Substantia nigra (tissue), 51 donors: ENCODE measurements at places on chromosomes 2 and 18.

GRCh38 chr2:167181688-167182087, 293.4 kb downstream of the XIRP2 start:
- no peak for DNase-seq

DNA sequence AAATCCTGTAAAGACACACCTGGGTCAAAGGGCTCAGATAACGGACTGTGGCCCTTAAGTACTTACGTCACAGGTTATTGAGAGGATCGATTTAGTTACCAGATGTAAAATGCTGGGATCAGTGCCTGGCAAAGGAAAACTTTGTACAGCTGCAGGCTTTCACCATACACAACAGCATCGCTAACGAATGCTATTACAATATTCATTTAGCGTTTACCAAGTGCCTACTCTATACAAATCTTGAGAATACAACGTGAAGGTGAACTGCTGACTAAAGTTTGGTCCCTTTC, 619 bp upstream of the MSH6 start:
- DNase-seq = no peak

DNA sequence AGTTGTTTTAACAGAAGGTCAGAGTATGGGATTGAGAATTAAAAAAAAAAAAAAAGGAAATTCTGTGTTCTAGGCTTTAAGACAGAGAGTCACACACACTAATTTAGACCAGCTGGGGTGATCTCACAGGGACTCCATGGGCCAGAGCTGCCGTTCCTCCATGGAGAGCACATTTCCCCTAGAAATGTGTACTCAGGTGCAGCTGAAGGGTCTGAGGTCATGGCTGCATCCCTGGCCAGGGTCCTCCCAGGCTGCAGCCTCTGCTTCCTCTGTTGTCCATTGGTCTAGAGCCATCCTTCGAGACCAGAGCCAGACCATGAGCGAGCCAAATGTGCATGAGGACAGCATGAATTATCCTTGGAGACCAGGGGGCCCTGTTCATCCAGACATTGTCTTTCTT, 190.1 kb upstream of the TNP1 start:
- DNase-seq = no peak

- no peak for DNase-seq
Measured at GRCh38 chr2:10208736-10209135, 86.2 kb downstream of the RRM2 start.

- DNase-seq = no peak
Measured at GRCh38 chr2:121858369-121858768, 102.9 kb downstream of the TSN start.

- DNase-seq = peak; percentile 73
Measured at GRCh38 chr2:75640621-75641121, 5.9 kb upstream of the MRPL19 start.
